WERI-Rb-1 (cell line): ENCODE measurements at places on chromosomes 7 and 10.

- DNase-seq = no peak
Observed at GRCh38 chr10:132593900-132594876, 56.6 kb downstream of the INPP5A start.

DNA sequence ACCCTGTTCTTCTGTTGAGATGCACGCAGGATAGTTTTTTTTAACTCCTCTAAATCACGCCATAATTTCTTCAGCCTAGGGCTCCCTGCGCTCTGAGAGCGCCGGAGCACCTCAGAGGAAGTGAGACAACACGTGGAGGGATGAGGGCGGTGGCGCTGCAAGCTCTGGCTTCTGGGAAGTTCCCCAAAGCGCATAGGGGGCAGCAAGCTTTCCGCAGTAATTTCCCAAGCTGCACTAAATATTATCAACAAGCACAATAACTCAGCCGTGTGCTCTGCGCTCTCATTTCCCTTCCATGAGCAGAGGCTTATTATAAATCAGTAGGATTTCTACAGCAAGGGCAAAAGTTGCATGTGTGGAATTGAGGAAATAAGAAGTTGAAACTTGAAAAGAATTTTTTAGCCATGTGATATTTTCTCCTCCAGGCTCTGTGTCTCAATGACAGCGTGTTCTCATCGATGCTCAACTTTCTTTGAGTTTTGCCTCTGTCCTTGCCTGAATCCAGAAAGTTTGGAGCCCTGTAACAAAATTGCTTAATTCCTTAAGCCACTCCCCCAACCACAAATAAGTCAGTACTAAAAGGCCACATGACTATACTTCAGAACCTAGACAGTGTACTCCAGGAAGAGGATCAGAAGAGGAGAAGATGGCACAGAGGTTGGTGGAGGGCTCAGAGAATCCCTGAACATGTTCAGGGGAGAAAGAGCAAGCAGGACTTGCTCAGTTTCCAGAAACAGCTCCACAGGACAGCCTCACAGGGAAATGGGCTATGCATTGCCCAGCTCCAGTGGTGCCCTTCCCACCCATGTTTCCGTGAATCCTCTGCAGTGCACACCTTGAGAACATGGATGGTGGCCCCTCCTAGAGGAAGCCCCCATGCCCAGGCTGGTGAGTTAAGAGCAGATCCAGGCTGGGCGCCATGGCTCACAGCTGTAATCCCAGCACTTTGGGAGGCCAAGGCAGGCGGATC, 221.5 kb upstream of the GHITM start:
- DNase-seq = no peak

GRCh38 chr7:47539398-47540052, 42.4 kb downstream of the TNS3 start:
- no peak for DNase-seq

GRCh38 chr10:74994854-74995253, 116.6 kb upstream of the SAMD8 start:
- DNase-seq = no peak

GRCh38 chr7:9106747-9107146, 673.3 kb downstream of the NXPH1 start:
- DNase-seq = no peak

DNA sequence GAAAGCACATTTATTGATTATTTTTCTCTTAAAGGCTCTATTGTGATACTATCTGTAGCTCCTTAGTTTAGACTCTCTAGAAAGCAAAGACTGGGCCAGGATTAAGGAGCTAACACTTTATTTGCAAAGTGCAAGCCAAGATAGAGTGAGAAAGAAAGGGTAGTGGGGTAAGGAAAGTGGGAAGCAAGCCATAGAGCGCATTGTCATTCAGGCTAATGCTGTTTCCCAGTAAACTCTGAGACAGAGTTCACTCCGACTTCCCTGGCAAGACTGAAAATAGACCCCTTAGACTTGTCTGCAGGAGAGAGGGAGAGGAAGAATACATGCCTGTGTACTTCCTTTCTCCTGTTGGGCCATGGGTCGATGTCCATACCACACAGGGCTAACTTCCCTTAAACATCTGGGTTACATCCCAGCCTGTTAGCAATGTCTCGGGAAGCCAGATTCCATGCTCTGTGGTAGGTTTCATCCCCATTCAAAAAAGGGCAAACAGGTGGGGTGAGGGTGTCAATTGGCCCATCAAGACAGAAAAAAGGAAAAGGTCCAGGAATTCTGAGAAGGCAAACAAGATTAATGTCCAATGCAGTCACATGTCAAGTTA, 875.8 kb upstream of the CELF2 start:
- no peak for DNase-seq

- no peak for DNase-seq
Observed at GRCh38 chr10:19824381-19825342, 8.4 kb downstream of the PLXDC2 start.

GRCh38 chr10:3987143-3987974, 202.3 kb upstream of the KLF6 start:
- no peak for DNase-seq

- no peak for DNase-seq
Observed at GRCh38 chr10:27950242-27950564, 48.7 kb downstream of the ODAD2 start.

GRCh38 chr7:138292951-138293350, 167.1 kb upstream of the TRIM24 start:
- DNase-seq = no peak

- DNase-seq = no peak
Observed at GRCh38 chr7:123366626-123367025, 166.9 kb upstream of the SLC13A1 start.

- DNase-seq = no peak
Observed at GRCh38 chr10:61784354-61785133, 117.0 kb upstream of the ARID5B start.
